ENCODE measurements at places on chromosomes 1 and 21. TPM values are rescaled to one million over a fixed set of nuclear protein-coding genes. Genes with fewer than 3 reads are reported as not detected.

Gene C1orf87
- not detected for total RNA-seq

Gene CHTOP
- 27.4 TPM for total RNA-seq

Gene CD101
- total RNA-seq, result under 0.01 TPM

Gene KIAA0040
- total RNA-seq, result 0.47 TPM

Gene SLC25A33
- total RNA-seq, result 4.2 TPM

Gene EDARADD
- not detected for total RNA-seq

Gene LEMD1
- not detected for total RNA-seq
